Effector CD8-positive, alpha-beta T cell (primary cell): ENCODE measurements at places on chromosomes 2 and 18.

- DNase-seq = no peak
Observed at GRCh38 chr2:105553538-105554196, 154.8 kb upstream of the FHL2 start.

DNA sequence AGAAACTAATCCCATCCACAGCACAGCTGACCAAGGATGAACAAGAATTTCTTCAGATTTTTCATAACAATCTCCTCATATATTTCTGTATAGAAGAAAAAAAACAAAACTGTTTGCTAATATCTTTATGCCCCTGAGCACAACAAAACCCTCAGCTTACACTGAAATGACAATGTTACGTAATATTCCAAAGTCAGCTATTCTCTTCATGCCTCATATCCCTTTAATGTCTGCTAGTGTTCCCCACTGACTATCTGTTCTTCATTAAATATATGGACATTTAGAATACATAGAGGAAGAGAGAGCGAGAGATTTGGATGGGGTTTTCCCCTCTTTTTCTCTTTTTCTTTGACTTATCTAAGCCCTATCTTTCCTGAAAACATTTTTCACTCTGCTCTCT lies 87.9 kb upstream of the GULP1 start:
- no peak for DNase-seq

GRCh38 chr18:37428288-37428974 lies 137.2 kb downstream of the CELF4 start:
- DNase-seq = no peak

- no peak for DNase-seq
Observed at GRCh38 chr2:223697892-223698645, 95.9 kb upstream of the SCG2 start.

GRCh38 chr2:105808423-105809096 lies 63.8 kb downstream of the NCK2 start:
- no peak for DNase-seq

DNA sequence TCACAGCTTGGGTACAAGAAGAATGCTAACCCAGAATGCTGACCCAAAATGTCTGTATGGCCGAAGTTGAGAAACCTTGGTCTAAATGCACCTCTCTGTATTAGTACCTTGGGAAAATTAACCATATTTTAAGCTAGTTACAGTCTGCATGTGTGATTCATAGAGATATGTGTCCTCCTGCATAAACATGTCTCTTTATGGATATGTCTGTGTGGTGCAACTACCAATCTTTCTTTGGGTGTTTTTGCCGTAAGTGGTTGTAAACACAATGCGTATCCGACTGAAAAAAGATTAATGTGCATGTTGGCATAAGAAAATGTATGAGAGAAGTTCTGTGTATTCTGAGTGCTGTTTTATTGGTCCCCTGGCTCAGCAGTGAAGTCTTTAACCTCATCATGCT lies 54.2 kb upstream of the GAREM2 start:
- DNase-seq = no peak

DNA sequence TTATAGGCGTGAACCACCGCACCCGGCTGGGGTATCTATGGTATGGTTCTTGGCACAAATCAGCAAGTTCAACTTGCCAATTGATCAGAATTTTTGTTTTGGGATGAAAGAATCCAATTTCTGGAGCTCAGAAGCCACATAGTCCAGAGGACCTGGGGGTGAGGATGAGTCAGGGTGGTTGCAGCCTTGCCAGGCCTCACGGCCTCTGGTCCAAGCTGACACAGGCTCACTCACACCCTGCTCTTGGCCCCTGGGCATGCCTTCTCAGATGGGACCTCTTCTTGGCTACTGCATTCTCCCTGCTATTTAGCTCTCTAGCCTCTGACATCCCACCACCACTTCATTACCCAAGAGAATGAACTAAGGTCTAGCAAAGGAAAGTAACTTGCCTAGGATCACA lies 16.3 kb downstream of the CAPG start:
- DNase-seq = no peak

DNA sequence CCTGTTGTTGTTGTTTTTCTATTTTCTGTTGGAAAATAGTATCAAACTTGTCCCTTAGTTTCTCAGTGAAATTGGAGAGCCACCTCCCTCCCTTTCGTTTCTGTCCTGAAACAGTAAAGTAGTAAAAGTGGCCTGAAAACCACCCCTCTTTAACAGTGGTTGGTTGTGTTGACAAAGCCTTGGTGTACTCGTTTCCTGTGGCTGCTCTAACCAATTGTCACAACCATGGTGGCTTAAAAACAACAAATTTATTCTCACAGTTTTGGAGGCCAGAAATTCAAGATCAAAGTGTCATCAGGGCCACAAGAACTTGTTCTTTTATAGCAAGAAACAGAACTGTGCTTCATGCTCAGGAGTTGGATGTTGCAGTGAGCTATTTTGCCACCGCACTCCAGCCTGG lies 4.0 kb upstream of the DYSF start:
- DNase-seq = no peak

GRCh38 chr18:79530821-79531220 lies 135.1 kb downstream of the NFATC1 start:
- no peak for DNase-seq

GRCh38 chr2:33712674-33713073 lies 113.6 kb upstream of the FAM98A start:
- no peak for DNase-seq

DNA sequence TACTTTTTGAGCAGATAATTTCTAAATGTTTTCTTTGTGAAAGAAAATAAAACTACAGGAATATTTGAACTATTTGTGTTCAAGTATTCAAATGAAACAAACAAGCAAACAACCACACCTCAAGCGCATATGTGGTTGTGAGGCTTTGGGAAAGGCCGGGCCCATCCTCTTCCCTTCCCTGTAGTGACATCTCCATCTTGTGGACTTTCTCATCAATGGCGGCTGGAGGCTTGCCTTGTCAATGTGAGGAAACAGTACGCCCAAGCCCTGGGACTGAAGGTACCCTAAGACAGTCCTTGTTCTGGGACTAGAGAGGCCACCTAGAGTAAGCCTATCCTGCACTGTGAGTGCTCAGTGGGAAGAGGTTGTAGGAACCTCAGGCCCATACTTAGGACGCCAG lies 166.8 kb downstream of the TPGS2 start:
- no peak for DNase-seq

DNA sequence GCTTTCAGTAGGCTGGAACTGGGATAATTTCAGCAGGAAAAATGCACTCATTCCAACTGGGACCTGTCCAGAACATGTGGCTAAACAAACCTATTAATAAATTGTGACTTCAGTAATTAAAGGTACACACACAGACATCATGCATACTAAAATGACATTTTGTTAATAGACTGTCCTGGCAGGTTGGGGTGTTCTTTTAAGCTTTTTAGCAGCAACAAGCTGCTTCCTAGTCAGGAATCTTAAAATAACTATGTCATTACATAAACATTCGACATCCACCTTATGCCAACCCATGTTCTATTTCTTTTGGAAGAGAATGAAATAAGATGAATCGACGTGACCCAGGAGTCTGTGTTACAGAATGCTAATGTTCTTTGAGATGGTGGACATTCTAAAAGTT lies 435.7 kb downstream of the TXNL1 start:
- no peak for DNase-seq

- DNase-seq = no peak
Observed at GRCh38 chr2:25165992-25166875, 2.1 kb downstream of the POMC start.
